ENCODE measurements at places on chromosomes 12 and 14. TPM values are rescaled to one million over a fixed set of nuclear protein-coding genes. Genes with fewer than 3 reads are reported as not detected.

- no peak for DNase-seq
Measured at GRCh38 chr12:29737644-29738043, 46.1 kb downstream of the TMTC1 start.

- DNase-seq, result no peak
Measured at GRCh38 chr12:92506891-92507290, 195.9 kb upstream of the PLEKHG7 start.

GRCh38 chr12:56374726-56375597 lies 12.3 kb upstream of the APOF start:
- no peak for DNase-seq

Gene CD163
- polyA plus RNA-seq, result 9.5 TPM

GRCh38 chr12:48765753-48766162 lies 23.1 kb downstream of the ADCY6 start:
- no peak for DNase-seq

- DNase-seq, result no peak
Measured at GRCh38 chr14:69428289-69428998, 30.0 kb downstream of the SLC39A9 start.

DNA sequence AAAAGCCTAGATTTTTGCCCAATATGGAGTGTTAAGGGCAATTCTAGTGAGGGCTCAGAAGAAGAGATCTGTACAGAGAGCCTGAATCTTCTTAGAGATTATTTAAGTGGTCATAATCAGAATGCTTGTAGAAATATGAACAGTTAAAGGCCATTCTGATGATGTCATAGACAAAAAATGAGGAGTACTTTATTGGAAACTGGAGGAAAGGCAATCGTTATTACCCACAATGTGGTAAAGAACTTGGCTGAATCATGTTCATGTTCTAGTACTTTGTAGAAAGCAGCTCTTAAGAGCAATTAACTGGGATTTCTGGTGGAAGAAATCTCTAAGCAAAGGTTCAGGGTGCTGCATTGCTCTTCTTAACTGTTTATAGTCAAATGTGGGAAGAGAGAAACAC lies 36.4 kb upstream of the SYT10 start:
- DNase-seq, result no peak

Gene PMCH
- 0.91 TPM for polyA plus RNA-seq

- no peak for DNase-seq
Measured at GRCh38 chr14:89794096-89794495, 160.4 kb downstream of the EFCAB11 start.

Gene NAV3
- polyA plus RNA-seq, result 11.4 TPM

GRCh38 chr12:92563819-92564218 lies 139.0 kb upstream of the PLEKHG7 start:
- DNase-seq, result no peak

DNA sequence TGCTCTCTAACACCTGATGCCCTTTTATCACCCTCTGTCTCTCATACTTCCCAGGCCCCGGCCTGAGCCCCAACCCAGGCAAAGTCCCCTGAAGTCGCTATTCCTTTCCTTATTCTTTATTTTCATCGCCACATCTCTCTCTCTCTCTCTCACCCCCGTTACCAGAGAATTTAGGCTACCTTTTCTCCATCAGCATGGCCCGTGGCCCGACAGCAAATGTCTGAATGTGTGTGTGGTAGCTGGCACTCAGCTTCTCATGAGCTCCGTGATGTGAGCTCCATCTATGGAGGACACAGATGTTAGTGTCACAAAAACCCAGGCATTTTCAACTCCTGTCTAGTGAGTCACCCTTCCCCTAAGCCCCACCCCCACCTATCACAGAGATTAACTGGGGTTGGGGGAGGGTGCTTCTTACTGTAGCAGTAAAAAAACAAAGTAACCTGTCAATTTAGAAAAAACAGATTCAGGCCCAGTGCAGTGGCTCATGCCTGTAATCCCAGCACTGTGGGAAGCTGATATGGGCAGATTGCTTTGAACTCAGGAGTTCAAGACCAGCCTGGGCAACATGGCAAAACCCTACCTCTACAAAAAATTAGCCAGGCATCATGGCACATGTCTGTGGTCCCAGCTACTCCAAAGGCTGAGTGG lies 53.8 kb downstream of the VCPKMT start:
- peak; percentile 47 for DNase-seq

Gene RBP5
- polyA plus RNA-seq, result 54.0 TPM

DNA sequence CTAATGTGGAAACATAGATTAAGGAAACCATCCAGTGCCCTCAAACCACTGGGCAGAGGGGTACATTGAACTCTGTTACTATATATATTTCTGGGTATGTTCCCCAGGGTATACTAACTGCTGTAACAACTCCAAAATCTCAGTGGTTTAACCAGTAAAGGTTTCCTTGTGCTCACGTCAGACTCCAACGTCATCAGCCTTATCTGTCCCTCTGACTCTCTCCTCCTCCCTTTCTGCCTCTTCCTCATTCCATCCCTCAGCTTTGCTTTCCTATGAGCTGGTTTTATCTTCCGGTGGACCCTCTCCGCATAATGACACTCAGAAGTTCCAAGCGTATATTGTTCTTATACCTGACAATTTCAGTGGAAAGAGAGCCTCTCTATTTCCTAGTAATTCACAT lies 21.2 kb upstream of the SMCO2 start:
- DNase-seq, result no peak

DNA sequence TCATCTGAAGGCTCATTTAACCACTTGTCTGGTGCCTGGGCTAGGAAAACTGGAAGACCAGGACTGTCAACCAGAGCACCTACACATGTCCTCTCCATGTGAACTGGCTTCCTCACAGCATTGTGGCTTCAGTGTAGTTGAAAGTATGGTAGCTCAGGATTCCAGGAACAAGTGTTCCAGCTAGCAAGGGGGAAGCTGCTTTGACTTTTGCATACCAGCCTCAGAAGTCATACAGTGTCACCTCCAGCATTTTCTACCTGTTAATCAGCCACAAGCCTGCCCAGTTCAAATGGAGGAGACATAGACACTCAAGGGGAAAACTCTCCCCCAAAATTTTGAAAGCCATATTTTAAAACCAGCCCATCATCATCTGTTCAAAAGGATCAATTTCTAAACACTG lies 212.8 kb upstream of the CAND1 start:
- DNase-seq, result no peak

GRCh38 chr14:89367779-89368120 lies 49.3 kb downstream of the FOXN3 start:
- no peak for DNase-seq

DNA sequence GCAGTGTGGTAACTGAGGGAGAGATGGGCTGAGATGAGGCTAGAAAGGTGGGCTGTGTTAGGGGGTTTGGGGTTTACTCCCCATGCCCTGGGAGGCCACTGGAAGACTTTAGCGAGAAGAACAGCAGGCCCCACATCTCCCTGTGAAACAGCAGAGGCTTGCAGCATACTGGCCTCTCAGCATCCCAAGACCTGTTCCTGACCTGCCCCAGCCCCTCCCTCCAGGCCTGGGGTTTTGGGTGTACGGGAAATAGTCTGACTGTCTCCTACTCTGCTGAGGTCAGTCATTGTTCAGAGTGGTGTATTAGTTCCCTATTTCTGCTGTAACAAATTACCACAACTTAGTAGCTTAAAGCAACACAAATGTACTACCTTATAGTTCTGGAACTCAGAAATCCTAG lies 103.5 kb upstream of the HIF1A start:
- no peak for DNase-seq

GRCh38 chr12:48779869-48780268 lies 9.0 kb downstream of the ADCY6 start:
- DNase-seq, result no peak

Gene SNAPC1
- polyA plus RNA-seq, result 12.4 TPM

- DNase-seq, result no peak
Measured at GRCh38 chr12:50887191-50887590, 44.5 kb downstream of the TMPRSS12 start.

DNA sequence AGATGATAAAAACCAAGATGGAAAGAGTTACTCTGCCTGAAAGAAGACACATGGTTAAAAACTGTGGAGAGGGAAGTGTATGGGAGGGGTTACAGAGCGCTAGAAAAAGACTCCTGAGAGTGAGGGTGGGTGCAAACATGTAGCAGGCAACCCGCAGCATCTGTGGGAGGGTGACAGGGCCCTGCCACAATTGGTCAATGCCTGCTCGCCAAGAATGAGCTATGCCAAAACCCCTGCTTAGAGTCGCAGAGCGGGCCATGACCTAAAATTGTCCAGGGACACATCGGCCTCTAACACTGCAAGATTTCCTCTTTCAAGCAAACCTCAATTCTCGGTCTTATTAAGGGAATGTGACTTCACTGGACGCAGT lies 700 bp downstream of the PRKAG1 start:
- no peak for DNase-seq

Gene IL26
- not detected for polyA plus RNA-seq

Gene FOXM1
- polyA plus RNA-seq, result 46.4 TPM

DNA sequence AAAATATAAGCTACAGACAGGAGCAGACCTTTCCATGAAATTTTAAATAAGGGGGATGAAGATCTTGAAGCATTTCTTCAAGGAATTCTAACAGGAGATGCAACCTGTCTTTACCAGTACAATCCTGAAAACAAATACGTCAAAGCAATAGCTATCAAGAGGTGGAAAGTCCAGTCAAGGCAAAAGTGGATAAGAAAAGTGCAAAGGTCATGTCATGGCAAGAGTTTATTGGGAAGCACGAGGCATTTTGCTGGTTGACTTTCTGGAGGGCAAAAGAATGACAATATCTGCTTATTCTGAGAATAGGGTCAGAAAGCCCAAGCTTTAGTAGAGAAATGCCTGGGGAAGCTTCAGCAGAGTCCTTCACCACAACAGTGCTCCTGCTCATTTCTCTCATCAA lies 34.3 kb upstream of the PRB4 start:
- no peak for DNase-seq

DNA sequence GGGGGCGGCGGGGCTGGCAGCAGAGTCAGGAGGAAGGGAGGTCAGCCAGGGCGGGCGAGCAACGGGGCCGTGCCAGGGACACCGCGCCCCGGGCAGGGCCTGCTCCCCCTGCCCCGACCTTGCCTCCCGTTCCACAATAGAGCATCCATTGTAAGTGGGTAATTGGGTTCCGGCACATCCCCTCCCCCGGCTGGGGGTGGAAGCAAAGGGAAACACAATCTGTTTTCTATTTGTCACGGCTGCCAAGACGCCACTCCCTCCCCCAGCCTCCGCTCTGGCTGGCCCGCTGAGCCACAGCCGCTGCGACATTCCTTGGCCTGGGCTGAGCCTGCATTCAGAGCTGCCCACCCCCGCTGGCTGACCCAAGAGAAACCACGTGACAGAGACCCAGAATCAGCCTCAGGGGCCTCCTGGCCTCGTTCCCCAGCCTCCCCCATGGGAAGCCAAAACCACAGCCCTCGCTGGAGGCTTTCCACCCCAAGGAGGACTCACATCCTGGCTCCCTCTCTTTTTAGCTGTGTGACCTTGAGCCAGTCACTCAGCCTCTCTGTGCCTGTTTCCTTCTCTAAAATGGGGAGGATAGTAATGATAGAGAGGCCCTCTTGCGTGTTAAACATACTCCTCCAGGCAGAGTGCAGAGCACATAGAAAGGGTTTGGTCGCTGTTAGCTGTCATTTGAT lies 117.6 kb downstream of the SCARB1 start:
- DNase-seq, result peak; percentile 94

DNA sequence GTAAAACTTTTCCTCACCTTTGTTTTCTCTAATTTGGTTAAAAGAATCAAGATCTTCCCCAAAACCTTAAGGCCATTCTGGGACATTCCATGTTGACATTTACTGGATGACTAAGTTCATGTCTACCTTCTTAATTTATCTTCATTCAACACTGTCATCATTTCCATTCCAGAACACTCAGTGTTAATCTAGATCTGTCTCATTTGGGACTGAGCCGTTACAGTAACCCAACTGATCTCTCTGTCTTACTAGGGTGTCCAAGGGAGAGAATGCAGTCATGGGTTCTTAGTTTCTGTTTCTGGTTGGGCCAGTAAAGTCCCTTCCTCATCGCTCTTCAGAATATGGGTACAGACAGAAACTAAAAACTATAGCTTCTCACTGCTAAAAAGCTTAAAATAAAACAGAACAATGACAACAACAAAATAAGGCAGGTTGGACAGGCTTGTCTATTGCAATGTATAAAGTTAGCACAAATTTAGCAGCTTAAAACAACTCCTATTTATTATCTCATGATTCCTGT lies 144.8 kb downstream of the ASCL1 start:
- no peak for DNase-seq

GRCh38 chr14:96673706-96674105 lies 123.5 kb upstream of the VRK1 start:
- no peak for DNase-seq

- no peak for DNase-seq
Measured at GRCh38 chr14:99354166-99354875, 82.3 kb upstream of the BCL11B start.

DNA sequence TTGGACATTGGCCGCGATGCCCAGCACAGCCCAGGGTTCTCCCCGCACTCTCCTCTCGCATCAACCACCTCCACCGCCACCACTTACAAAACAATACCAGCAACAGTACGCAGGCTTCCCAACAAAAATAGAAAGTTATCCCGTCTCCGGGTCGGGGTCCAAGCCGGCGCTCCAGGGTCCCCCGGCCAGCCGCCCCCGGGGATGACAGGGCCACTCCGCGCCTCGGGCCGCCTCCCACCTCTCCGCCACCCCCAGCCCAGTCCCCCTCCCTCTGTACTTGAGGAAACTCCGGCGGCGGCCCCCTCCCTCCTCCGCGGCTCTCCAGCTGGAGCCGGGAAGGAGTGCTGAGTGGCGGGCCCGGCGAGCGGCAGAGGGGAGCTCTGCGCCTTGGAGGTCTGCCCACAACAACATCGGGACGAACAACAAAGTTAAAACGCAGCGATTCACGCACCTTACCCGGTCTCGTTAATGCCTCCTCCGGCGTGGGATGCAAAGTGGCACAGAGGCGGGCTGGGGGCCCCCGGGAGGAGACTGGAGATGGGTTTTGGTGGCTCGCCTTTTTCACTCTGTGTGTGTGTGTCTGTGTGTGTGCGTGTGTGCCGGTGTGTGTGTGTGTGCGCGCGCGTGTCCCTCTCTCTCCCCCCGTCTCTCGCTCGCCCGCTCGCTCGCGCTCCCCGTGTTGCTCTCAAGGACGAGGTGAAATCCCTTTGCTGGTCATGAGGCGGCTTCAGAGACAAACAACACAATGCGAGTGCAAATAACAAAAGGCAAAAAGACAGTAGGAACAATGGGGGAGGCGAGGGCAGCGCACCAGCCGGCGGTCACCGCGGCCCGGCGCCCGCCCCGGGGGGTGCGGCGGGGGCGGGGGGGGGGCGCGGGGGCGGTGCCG lies 386.8 kb downstream of the BCAT1 start:
- DNase-seq, result peak; percentile 84

- no peak for DNase-seq
Measured at GRCh38 chr14:63713058-63713457, 14.8 kb downstream of the SGPP1 start.

DNA sequence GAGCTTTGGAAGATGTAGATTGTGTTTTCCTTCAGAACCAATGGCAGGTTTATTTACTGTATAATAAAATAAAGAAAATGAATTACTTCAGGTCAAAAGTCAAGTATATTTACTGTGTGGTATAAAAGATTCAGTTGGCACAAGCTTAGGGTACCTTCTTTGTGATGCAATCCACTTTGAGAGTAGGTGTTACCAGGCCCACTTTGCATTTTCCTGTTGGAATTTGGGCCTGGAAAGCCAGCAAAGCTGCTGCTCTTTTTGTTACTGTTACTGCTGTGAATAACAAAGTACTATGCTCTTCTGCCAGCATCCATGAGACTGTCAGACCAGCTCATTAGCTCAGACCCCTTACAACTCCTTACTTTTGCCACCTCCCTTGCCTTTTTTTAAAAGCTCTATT lies 649.0 kb upstream of the SEL1L start:
- DNase-seq, result no peak

- no peak for DNase-seq
Measured at GRCh38 chr14:78005325-78005724, 164.8 kb upstream of the NRXN3 start.

Gene LBHD2
- not detected for polyA plus RNA-seq
